Aorta (tissue), 5 donors: ENCODE measurements at places on chromosomes 16 and 17.

DNA sequence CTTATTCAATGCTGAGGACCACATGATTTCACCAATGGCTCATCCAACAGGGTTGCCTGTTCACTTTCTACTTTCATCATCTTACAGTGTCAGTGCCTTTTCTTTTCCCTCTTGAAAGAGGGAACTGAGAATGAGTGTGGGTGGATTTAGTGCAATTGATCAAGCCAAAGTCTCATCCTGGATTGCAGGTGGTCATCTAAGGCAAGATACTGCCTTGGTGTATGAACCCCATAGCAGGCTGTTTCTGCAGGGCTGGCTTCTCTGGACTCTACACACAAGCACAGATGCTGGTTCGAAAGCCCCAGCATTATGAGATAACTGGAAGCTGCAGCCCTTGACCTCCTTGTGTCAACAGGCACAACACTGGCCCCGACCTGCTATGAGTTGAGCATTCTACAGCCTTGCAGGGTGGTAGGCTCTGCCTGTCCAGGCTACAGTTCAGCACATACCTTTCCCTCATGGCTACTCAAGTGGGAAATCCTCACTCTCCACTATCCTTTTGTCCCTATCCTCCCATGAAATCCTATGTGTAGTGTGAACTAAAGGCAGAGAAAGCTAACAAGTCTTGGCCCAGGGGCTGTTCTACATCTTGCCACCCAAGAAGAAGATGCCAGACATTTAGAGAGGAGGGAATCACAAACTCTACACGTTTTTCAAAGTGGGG is 358.7 kb downstream of the SLC39A11 start:
- DNase-seq = no peak

GRCh38 chr17:78734793-78735641 is 47.1 kb downstream of the CYTH1 start:
- no peak for DNase-seq

DNA sequence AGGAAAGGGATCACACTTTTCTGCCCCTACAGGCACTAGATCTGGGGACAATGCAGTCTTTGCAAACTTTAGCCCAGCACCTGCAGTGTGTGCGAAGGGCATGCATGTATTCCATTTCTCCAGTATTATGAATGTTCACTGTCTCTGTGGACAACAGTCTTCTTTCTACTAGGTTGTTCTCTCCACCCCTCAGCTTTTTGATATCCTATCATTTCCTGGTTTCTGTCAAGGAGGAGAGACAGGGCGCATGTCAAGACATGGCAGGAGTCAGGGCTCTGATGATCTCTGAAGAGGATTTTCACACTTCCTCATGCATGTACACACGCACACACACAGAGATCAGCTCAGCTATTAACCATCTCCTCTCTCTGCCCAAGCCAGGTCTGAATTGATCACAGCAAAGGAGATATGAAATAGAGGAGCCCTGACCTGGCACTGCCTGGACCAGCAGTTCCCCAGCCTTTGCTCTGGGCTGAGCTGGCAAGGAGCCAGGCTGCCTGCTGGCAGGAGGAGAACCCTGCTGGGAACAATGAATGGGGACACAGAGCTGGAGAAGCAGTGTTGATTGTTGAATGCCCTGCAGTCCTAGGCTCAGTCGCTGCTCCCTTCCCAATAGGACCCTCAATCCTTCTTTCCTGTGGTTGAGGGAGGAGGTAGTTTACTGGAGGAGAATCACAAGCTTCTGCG is 2.6 kb downstream of the GPR179 start:
- peak; percentile 79 for DNase-seq

- DNase-seq = no peak
Observed at GRCh38 chr17:63399316-63399715, 46.8 kb downstream of the CYB561 start.

DNA sequence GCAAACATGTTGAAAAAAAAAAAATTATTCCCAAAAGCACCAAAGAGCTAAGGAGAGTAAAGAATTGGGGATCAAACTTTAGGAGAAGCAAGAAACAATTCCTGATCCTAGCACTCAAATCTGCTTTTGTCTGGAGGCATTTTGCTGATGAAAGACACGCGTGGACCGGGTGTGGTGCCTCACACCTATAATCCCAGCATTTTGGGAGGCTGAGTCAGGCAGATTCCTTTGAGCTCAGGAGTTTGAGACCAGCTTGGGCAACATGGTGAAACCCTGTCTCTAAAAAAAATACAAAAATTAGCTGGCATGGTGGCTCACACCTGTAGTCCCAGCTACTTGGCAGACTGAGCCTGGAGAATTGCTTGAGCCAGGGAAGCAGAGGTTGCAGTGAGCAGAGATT is 35.4 kb downstream of the ZFP90 start:
- no peak for DNase-seq

DNA sequence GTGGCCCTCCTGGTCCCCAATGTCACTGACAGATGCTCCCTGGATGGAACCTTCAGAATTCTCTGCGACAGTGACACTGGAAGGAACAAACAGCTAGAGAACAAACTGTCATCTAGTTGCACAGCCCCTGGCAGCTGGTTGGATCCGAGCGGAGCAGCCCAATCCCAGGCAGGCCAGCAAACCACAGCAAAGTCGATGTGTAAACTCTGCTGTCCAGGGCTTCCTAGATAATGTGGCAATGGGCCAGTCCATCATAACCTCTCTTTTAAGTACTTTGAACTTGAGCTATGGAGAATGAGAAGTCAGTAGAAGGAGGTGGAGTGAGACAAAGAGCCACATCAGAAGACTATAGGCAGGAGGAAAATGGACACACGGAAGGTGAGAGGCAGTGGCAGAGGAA is 323.0 kb downstream of the CBLN1 start:
- no peak for DNase-seq

GRCh38 chr17:72419866-72420774 is 299.3 kb downstream of the SOX9 start:
- DNase-seq = no peak

GRCh38 chr16:58399718-58400633 is 7.7 kb downstream of the GINS3 start:
- no peak for DNase-seq
